Fibroblast of mammary gland (primary cell): ENCODE measurements at places on chromosomes 1 and 21.

GRCh38 chr1:231936983-231937775, 310.6 kb downstream of the DISC1 start:
- DNase-seq = no peak

DNA sequence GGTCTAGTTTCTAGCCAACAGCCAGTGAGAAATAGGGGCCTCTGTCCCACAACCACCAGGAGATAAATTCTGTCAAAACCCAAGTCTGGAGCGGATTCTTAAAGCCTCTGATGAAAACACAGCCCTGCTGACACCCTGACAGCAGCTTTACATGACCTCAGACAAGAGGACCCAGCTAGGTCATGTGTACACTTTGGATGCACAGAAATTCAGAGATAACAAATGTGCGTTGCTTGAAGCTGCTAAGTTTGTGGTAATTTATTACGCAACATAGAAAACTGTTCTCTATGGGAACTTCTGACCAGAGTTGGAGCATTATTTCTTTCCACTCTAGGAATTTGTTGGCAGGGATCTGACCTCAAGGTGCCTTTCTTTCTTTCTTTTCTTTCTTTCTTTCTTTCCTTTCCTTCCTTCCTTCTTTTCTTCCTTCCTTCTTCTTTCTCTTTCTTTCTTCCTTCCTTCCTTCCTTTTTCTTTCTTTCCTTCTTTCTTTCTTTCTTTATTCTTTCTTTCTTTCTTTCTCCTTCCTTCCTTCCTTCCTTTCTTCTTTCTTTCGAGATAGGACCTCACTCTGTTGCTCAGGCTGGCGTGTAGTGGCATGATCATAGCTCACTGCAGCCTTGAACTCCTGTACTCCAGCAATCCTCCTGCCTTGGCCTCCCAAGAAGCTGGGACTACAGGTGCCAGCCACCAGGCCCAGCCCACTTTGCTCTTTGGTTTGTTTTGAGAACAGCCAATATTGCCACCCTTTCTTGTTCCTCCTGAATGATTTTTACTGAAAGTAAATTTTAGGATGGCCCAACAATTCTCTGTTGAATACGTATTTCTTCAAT, 14.9 kb upstream of the HMGCS2 start:
- DNase-seq = peak; percentile 60

DNA sequence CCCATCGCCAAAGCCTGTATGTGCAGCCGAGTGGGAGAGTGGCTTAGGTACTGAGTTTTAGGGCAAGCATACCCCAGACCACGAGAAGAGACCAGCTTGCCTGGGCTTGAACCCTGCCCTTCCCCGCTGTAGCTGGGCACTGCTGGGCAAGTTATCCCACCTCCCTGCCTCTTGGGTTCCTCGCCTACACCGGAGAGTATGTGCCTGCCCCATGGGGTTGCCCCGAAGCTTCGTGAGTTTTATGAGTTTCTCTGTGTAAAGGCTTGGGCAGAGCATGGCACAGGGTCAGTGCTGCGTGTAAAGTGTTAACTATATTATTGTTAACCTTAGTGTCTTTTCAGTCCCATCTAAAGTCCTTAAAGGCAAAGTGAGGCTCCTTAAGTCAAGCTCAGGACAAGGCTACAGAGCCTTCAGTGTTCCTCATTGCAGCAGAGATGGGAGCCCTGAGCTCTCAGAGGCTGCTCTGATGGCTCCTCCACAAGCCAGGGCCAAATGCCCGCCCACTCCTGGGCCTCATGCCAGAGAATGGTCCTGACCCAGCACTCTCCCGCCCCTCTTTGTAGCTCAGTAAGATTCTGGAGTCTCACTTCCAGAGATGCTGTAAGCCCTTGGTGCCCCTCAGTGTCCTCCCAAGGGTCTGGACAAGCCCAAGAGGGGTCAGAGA, 37.0 kb upstream of the KCNA10 start:
- DNase-seq = no peak

DNA sequence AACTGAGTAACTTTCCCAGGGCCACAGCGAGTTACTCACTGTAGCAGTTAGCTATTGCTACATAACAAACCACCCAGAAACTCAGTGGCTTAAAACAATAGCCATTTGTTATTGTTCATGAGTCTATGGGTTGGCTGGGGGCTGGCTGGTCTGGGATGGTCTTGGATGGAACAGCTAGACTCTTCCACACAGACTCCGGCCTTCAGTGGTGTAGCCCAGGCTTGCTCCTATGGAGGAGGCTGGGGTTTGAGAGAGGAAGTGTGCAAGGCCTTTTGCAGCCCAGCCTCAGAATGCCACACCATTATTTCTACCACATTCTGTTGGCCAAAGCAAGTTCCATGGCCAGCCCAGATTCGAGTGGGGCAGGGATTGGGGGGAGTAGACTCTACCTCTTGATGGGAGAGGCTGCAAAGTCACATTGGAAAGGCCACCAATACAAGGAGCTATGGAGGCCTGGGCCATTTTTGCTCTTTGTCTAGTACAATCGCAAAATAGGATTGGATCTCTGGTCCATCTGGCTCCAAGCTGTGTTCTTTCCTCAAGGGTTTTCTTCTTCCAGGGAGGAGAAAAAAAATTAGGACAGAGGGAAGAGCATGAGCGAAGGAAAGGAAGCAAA, 37.5 kb upstream of the TTC22 start:
- no peak for DNase-seq

GRCh38 chr1:100354971-100355394, 2.7 kb downstream of the CDC14A start:
- peak; percentile 15 for DNase-seq

DNA sequence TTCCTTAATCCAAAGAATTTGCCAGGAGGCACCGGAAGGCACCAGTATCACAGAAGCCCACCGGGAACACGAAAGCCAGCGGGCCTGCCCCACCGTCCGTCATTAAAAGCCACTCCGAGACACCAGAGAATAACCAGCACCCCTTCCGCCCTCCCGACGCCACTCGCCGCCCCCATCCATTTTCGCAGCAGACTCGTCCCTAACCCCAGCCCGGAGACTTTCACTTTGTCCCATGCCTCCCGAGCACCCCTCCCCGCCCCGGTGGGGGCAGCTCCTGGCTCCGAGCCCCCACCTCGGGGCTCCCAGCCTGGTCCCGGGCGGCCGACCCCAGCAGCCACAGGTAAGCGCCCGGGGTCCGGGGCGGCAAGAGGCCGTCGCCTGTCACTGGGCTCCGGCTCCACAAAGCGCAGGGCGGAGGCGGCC, 105.4 kb downstream of the SLC45A1 start:
- DNase-seq = no peak

GRCh38 chr1:178650934-178651511, 74.0 kb upstream of the RALGPS2 start:
- DNase-seq = peak; percentile 51

DNA sequence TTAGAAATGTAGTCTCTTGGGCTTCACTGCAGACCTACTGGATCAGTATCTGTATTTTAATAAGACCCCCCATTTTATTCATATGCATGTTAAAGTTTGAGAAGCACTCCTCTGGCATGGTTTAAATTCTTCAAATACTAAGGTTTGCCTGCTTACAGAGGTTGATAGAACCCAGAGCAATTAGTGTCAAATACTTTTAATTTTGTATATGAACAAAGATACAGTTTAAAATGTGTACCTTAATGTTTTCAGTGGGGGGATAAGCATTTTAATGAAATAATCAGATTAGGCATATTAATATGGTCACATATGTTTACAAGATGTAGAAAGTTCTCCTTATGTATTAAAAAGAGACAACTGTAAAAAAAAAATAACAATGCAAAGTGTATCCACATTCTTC, 40.4 kb upstream of the EPS15 start:
- no peak for DNase-seq

DNA sequence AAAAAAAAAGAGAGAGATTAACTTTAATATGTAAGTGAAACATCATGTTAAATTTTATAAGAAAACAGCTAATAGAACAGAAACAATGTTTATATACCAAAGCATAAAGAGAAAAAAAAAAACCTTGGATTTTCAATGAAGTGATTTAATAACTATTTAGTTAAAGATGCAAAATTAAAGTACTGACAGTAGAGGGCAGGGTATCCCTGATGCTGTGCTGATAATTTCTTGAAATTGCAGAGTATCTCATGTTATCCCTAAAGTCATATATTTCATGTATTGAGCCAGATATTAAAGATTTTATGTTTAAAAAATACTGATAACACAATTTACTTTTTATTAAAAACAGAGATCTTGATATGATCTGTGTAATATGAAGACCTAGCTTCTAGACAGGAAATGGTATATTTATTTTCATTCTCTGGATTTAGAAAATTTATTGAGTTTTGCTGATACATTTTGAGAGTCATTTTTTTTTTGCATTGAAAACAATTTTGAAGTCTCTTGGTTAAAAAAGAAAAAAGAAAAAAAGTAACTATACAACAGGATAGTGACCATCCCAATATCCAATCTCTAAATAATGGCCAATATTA, 273.2 kb downstream of the USP25 start:
- DNase-seq = peak; percentile 64

GRCh38 chr1:158146739-158147138, 34.0 kb upstream of the CD1D start:
- no peak for DNase-seq

DNA sequence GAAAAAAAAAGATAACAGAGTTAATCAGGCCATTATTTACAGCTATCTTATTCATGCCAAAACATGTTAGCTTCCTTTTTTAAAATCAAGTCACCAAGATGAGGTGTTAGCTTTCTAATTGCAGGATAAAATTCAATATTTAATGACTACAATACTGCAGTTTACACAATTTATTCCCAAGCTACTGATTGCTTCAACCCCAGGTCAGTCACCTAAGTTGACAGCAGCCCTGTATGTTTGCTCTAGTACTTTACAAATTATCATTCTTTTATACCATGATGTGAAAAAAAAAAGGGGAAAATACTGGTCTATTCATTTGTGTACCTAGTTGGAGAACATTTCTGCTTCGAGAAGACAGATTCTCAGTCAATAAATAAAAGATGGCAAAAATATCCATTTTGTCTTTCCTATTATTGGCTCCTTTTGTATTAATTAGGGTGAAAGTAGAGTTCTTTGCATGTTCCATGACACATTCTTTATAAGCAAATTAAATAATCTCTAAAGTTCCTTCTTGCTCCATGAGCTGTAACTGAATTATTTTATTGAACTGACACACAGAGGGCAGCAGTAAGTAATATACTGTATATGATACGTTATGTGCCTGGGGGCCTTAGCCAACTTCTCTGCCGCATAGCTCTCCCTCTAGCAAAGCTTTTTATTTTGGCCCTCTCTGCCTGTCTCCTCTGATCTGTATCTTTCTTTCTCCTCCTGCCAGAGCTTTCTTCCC, 48.0 kb downstream of the DIPK1A start:
- DNase-seq = no peak

- no peak for DNase-seq
Observed at GRCh38 chr1:85655315-85655714, 52.9 kb downstream of the ZNHIT6 start.

GRCh38 chr21:21897275-21897883, 899.2 kb downstream of the NCAM2 start:
- DNase-seq = peak; percentile 44

DNA sequence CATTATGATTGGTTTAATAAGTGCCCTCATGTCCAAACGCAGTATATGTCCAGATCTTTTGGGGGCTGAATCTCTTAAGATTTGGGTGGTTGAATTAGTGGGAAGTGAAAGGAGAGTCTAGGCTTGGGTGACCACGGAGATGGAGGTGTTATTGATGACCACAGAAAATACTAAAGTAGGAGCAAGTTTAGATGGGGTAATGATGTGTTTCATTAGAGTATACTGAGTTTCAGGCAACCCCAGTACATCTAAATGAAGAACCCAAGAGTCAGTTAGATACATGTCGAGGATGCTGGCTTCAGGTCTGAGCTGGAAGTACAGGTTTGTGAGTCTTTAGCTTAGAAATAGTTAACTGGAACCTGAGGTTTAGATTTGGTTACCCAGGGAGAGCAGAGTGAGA, 6.5 kb upstream of the ZZZ3 start:
- no peak for DNase-seq

- no peak for DNase-seq
Observed at GRCh38 chr1:21704145-21704544, 35.0 kb upstream of the RAP1GAP start.

DNA sequence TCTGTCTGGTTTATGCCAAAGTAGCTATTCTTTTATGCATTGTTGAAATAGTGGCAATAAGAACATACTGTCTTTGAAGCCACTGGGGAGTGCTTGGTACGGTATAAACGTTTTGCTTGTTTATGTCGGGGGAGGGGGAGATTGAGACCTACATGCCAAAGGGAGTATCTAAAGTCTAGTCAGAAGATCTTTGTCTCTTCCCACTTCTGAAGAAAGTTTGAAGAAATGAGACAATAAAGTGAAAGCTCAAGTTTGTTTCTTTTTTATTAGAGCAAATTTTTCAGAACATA, 6.8 kb downstream of the AKIRIN1 start:
- DNase-seq = no peak

- peak; percentile 72 for DNase-seq
Observed at GRCh38 chr1:54275349-54275748, 75.4 kb downstream of the MRPL37 start.

DNA sequence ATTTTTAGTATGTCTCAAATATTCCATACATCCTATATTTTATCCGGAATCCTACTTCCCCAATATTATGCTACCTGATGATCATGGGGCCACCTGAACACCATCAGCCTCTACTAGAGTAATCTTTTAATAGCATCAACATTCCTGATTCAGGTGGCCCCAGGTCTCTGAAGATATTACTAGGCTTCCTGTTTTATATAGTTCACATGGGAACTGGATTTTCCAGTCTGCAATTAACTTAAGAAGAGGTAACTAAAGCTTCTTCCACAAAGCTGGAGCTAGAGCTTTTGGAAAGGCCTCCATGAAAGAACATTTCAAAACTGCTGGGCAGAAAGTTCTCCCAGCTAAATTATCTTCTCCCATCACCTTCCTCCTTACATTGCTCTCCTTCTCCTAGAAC, 72.3 kb upstream of the ADAM30 start:
- DNase-seq = no peak

GRCh38 chr1:201538612-201539551, at the start of gene NAV1:
NAV1 (plus strand) TSS chr1:201539127; CDS start chr1:201622885, 83,758 bp downstream.
- DNase-seq = peak; percentile 87

DNA sequence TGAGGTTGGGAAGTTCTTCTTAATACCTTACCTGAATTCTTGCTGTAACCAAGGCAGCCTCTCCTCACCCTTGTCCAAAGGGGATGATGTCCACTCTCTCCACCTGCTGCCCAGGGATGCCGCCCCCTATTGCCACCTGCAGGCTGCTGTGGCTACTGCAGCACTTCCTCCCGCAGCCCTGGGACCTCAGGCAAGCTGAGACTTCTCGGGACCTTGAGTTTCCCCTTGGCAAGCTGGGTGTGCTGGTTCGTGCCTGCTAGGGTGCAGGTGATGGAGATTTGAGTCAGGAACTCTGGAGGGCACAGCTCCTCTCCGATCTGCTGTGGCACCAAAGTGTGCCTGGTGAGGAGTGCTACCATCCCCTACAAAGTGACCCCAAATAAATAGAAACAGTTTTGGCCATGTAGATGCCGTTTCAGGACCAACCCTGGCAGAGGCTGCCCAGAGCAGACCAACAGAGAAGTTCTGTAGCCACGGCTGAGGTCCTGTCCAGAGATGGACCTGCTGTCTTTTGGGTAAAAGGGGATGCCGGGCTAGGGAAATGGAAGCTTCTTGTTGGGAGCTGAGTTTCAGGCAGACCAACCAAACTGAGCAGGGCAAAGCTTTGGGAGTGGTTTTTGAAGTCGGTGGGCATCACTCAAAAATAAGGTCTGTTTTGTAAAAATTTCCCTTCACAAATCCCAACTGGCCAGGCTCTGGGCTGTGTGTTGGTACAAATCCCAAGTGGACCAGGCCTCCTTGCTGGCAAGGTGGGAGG, 31.7 kb downstream of the RUNX3 start:
- peak; percentile 23 for DNase-seq

GRCh38 chr1:84749427-84749826, 59.2 kb upstream of the SSX2IP start:
- no peak for DNase-seq

GRCh38 chr1:30508611-30509010, 214.8 kb downstream of the MATN1 start:
- no peak for DNase-seq
